ENCODE measurements at places on chromosomes 2 and 18.

DNA sequence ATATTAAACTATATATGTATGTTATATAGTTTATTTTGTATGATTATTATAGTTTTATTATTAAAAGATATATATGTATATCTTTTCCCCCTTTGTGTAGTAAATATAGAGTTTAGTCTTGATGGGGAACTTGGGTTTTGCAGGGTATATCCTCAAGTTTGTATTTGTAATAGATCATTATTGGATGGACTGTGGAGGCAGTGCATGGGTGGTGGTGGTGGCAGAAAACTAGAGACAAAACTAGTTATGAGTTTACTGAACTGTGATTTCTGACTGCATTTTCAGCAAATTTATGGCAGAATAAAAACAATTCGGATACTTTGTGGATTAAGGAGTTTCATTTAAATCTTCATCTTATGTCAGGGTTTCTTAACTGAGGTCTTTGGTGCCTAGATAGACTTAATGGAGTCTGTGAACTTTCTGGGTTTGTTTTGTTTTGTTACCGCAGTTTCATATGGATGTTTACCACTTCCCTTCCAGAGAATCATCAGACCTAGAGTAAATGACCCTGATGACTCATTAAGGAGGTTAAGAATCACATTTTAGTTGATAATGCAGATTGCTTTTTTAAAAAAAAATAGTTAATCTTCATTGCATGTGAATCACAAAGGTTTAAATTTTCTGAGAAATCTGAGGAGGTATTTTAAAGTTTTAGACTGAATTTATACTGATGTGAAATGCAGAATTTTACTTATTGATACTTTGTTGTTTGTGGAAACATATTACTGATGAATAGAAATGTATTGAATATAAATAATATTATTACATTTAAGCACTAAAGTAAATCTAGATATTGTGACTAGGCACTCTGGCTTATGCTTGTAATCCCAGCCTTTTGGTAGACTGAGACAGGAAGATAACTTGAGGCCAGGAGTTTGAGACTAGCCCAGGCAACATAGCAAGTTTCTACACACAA is 14.5 kb downstream of the EPC2 start:
- no peak for DNase-seq

GRCh38 chr2:28327581-28327955 is 65.1 kb upstream of the FOSL2 start:
- DNase-seq, result no peak

DNA sequence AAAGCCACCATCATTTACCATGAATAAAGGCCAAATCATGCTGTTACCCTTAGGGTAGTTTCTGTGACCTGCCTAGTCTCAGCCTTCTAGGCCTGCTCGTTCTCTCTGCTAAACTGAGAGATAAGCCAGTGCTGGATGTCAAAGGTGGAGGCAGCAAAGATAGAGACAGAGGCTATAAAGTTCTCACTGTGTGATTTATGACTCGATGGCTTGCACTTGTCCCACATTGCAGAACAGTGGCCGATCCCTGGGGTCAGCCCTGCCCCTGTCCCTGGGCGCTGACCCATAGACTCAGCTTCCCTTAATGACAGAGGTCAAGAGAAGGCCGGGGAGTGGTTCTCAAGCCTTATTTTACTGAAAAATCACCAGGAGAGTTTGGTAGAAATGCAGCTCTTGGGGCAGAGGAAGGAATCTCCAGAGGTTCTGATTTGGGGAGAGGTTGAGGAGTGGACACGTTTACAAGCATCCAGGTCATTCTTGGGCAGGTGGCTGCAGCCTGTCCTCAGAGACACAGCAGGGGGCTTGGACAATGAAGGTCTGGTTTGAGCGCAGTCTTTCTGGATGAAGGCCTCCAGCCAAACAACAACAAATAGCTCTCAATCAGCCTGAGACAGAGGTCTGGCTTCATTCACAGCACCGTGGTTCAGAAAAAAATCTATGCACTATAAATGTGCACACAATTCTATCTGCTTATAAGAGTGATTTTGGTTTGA is 143.5 kb downstream of the ACKR3 start:
- DNase-seq, result no peak

DNA sequence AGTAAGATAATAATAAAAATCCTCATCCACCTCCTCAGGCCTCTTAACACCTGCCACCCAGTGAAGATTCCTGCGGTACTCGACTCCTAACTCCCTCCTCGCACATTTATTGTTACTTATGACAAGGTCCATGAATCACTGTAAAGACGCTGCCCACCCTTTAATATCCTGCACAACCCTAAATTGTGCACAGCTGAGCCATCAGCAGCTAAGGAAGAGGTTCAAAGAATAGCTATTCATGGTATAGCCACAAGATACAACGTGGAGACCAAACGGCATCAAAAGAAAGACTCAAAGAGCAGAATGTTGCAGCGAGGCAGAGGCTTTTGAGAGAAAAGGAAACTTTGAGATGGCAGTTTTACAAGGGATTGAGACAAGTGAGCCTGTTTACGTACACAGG is 266.3 kb downstream of the SATB2 start:
- DNase-seq, result no peak

- no peak for DNase-seq
These were observed 95.7 kb downstream of the ZNF385B start for GRCh38 chr2:179765666-179766065.

DNA sequence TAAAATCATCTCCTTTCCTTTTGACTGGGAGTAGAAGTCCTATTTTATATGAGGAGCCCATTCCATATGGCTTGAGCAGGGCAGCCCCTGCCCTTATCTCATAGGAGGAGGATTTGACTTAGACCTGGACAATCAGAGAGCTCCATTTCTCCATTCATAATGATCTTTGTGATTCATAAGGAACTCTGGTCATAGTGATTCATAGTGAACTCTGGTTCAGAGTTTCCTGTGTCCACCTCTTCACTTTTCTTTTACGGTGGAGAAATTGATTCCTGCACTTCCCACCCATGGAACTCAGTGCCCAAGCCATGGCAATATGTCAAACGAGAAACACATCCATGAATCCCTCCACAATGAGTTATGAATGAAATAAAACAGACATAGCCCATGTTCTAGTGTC is 12.8 kb upstream of the MYO3B start:
- DNase-seq, result no peak

- DNase-seq, result no peak
These were observed 64.4 kb downstream of the LCLAT1 start for GRCh38 chr2:30511122-30512083.

- no peak for DNase-seq
These were observed 15.8 kb downstream of the C18orf63 start for GRCh38 chr18:74331404-74331803.

DNA sequence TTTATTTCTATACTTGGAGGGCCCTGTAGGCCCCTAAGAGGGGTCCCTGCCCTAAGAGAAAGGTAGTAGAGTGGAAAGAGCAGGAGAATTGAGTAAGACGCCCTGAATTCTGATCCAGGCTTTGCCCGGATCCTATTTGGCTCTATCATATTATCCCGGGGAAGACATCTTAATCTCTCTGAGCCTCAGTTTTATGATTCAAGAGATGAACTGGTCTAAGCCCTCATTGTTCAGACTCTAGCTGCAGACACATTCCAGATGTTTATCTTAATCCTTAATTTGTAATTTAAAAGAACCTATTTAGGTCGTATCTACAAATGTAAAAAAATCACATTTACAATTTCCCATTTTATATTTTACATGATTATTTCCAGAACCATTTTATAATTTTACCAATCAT is 220.1 kb downstream of the AGPS start:
- DNase-seq, result no peak

GRCh38 chr2:220300806-220301205 is 673.4 kb downstream of the SLC4A3 start:
- no peak for DNase-seq

Measured in germinal center (tissue), 1 donor.